ENCODE measurements at places on chromosomes 12 and 14.

- no peak for DNase-seq
Measured at GRCh38 chr14:100620255-100621100, 33.3 kb upstream of the BEGAIN start.

GRCh38 chr14:32683679-32684078, 255.0 kb upstream of the NPAS3 start:
- DNase-seq, result no peak

DNA sequence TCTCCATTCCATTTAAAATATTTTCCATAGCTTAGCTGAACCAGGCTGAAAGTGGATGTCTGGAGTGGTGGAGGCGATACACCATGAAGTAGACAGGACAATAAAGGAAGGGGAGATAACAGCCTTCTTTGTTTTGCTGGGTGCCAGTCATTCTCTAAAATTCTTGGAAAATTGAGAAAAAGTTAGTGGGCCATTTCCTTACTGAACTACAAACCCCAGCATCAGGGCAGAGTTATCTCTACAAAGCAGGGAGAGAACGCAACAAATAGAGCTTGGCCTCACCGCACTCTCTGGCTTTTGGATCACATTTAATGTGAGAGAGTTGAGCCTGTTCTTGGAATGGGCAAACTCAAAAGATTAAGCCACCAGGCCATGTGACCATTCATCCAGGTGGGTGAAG, 41.2 kb upstream of the LRRC10 start:
- no peak for DNase-seq

GRCh38 chr14:64806202-64806861, 73.4 kb downstream of the SPTB start:
- DNase-seq, result no peak

DNA sequence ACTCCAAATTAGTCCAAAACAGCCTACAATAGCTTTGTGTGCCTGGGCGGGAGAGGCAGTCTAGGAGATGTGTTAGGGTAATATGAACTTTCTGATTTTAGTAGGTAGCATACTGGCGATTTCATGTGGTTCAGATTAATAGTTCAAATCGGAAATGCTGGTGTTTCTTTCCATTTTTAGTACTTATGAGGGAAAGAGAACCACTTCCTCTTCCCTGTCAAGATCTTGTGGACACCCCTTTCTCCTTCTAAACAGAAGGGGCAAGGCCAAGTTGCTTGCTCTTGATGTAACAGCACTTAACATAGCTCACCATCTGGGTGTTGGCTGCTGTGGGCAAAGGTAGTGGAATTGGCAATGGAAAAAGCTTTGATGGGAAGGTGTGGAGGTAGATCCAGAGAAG, 32.2 kb upstream of the IGF1 start:
- no peak for DNase-seq

GRCh38 chr12:82047446-82047845, 288.3 kb upstream of the PPFIA2 start:
- DNase-seq, result no peak

DNA sequence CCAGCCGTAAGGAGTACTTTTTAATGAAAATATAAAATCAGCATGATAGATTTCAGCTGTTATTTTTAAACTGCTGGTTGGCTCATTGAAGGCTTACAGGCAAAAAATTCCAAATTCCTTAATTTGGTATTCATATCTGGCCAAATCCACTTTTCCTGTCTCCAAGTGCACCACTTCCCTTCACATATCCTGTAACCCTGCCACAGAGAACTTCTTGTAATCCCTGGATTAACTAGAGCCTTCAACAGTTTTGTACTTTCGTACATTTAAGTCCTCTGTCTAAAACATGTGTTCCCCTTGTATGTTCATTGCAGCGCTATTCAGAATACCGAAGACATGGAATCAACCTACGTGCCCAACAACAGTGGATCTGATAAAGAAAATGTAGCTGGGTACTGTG, 9.6 kb downstream of the PUS7L start:
- no peak for DNase-seq

GRCh38 chr14:99239661-99240092, 32.3 kb downstream of the BCL11B start:
- no peak for DNase-seq

DNA sequence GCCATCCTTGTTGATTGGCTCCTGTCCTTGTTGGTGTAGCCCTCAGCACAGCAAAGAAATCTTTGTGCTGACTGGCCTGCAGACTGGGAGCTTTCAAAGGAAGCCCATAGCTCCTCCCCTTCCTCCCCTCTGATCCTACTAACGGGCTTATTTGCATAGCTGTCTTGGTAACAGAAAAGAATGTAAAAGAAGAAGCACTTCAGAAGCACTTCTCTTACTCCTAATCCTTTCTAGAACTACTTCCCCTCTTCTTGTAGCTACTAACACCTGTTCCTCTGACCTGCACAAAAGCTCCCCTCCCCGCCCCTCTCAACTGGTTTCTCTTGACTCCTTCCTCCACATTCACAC, 14.3 kb upstream of the RIC8B start:
- DNase-seq, result no peak

DNA sequence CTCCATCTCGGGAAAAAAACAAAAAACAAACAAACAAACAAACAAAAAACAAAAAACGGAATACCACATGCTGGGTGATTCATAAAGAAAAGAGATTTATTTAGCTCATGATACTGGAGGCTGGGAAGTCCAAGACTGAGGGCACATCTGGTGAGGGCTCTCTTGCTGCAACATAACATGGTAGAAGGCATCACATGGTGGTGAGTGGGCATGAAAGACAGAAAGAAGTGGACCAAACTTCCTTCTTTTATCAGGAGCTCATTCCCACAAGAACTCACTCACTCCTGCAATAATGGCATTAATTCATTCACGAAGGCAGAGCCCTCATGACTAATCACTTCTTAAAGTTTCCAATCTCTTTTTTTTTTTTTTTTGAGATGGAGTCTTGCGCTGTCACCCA, 8.0 kb upstream of the LGMN start:
- DNase-seq, result no peak

- no peak for DNase-seq
Measured at GRCh38 chr14:50225067-50225973, 6.1 kb downstream of the SOS2 start.

DNA sequence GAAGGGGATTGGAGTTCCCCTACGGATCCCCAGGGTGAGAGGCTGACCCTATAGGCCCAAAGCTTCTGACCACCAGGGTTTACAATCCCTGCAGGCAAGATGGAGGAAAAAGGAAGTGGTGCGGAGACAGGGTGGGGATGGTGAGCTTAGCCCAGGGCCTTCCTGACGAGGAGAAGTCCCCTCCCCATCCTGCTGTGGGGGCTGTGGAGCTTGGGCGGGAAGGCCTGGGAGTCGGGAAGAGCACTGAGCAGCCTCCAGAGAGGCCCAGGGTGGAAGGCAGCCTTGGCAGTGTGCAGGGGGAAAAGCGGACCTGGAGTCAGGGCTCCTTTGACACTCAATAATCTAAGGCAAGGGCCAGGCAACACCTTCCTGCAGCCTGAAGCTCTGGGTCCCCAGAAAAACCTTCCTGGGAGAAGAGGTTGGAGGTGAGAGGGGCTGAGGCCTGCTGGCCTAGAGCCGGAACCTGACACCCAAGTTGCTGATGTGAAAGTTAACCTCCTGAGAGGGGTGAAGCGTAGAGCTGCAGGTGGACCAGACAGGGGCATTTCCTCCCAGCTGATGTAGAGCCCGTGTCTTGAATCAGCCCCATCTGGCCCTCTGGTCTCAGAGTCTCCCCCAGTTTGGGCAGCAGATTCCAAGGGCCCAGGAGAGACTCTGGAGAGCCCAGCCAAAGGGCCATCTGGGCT, 6.0 kb downstream of the HDAC7 start:
- no peak for DNase-seq

- DNase-seq, result no peak
Measured at GRCh38 chr14:69539631-69540410, 34.9 kb downstream of the CCDC177 start.

DNA sequence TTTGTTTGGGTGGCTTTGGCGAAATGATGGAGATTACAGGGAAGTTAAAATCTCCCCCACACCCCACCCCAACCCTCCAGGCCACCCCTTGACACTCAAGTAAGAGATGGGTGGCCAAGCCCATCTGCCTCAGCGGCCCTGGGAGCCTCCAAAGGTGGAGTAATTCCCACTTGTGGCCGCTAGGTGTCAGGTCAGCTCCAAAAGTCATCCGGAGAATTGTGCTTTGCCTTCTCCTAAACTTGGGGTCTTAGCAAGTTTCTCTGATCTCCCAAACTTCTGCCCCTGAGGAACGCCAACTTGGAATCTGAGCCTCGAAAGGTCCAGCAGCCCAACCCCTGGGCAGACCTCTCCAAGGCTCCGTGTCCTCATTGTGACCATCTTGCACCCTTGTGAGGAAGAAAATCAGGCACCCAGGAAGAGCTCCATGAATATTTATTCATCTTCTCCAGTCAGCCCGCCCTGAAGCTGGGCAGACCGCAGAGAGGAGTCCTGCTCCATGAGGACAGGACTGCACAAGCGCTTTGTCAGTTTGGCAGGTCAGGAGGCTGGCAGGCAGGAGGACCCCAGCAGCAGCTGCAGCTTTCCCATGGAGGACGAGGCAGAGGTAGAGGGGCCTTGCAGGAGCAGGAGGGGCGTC, 46.7 kb downstream of the LRRC74A start:
- DNase-seq, result peak; percentile 64

DNA sequence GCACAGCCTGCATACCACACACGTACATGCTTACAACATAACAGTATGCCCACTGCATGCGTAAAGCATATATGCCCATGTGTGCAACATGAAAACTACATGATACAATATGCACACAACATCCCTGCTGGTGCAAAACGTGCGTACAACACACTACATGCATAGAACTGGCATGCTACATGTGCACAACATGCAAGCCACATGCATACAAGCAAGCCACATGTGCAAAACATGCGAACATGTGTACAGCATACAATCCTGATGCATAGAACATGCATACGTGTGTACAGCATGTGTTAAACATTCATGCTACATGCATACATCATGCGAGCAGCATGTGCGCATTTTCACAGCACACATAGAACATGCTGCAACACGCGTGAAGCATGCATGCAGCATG, 8.4 kb upstream of the TMTC1 start:
- no peak for DNase-seq

DNA sequence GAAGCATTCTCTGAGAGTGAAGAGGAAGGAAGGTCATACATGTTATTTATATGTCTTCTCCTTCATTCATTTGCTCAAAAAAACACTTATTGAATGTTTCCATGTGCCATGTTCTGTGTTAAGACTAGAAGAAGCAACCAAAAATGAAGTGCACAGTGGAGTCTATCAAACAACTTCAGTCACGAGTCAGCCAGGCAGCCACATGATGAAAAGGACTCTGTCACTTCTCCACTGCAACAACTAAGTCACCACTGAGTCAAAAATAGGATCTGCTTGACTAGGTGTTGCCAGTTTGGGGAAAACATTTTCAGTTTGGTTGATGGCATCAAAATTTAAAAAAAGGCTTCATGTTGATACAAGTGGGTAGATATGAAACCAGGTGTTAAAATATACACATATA, 142.5 kb downstream of the PDE3A start:
- no peak for DNase-seq

- no peak for DNase-seq
Measured at GRCh38 chr12:42266579-42267230, 28.7 kb upstream of the YAF2 start.

DNA sequence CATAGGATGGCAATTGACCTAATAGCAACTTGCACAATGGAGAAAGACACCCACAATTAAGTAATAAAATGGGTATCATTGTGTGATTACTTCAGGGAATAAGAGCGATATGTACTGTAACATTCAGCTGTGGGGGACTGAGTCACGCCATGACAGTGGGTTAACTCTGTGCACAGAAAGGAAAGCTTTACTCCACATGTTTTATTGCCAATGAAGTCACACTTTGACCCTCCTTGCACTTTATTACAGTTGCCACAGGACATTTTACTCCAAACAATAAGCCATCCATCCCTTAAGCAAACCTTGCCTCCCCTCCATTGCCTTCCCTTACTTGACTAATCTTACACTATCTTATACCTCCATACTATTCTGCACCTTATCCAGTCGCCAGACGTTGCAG, 403.1 kb downstream of the VRK1 start:
- no peak for DNase-seq

DNA sequence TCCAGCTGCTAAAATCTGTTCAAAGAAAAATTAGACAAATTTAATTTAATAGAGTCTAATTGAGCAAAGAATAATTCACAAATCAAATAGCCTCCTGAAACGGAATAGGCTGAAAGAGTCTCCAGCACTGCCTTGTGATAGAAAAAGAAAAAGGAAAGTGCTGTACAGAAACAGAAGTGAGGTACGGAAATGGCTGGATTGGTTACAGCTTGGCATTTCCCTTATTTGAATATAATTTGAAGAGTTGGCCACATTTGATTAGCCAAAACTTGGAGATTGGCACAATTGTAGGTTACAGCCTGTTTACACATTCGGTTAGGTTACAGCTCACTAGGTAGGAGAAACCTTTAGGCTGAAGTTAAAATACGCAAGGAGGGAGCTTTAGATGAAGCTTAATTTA, 24.8 kb upstream of the PCED1B start:
- no peak for DNase-seq

DNA sequence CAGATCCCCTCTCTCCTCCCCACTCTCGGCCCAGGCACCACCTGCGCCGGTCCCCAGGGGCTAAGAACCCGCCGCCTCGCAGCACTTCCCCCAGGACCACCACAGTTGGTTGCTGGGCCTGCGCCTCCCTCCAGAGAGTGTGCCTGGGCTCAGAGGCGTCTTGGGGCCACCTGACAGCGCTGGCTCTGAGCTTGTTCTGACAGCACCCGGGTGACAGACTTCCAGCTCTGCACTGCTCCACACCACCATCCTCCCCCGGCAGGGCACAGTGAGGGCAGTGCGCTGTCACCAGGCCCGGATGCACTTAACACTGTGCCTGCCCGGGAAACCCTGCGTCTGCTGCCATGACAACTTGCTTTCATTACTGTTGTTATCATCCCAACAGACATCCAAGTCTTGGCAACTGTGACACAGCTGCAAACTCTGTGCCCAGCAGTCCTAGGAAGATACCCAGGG, 6.6 kb downstream of the BRF1 start:
- peak; percentile 67 for DNase-seq

GRCh38 chr14:93317210-93317874, 15.5 kb downstream of the BTBD7 start:
- no peak for DNase-seq

DNA sequence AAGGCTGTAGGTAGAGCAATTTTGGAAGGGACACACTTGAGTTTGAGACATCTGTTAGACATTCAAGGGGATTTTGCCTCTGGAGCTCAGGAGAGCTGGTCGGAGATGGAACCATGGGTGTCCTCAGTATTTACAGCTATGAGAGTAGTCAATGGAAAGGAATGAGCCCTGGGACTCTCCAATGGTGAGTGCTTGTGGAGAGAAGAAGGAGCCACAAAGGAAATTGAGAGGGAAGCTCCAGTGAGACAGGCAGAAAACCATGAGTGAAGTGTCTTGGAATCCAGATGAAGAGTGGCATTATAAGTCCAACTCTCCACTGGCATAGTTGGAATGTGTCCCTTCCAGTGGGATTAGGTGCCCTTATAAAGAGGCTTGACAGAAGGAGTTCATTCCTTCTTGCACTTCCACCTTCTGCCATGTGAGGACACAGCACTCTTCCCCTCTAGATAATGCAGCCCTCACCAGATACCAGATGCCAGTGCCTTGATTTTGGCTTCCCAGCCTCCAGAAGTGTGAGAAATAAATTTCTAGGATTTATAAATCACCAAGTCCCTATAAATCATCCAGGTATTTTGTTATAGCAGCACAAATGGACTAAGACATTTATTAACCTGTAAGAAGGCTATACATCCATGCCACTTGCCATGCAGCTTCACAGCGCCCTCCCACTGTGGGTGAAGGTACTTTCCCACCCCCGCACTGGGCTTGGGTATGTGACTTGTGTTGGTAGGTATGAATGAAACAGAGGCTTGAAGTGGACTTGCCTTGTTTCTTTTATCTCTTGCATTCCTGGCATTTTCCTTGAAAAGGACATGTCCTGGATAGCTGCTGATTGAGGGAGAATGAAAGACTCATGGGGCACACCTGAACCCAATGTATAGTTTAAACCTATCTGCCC, 27.3 kb downstream of the LLPH start:
- DNase-seq, result peak; percentile 1

All from activated T-cell treated with anti-CD3 and anti-CD28 coated beads, Interleukin-2, amount 50 U/mL, for 72 hours (primary cell).